Activated CD8-positive, alpha-beta memory T cell treated with anti-CD3 and anti-CD28 coated beads for 4 hours (primary cell): ENCODE measurements at places on chromosomes 1 and 21.

- DNase-seq, result no peak
Observed at GRCh38 chr21:37208056-37208721, 58.9 kb downstream of the VPS26C start.

DNA sequence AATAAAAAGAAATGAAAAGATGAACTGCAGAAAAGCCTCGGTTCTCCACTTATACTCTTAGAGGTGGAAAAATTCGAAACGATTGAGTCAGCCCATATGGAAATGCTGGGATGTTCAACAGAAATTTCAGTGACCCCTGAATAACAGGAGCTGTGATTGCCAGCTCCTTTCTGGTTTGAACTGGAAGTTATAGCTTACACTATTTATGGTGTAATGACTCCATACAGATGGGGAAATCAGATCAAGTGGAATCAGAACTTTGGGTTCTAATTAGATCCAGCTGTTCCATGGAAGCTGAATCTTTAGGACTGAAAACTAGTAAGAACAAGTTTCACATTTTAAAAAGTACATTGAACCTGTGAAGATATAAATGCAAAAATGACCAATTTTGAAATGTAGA, 569.3 kb upstream of the ZRANB2 start:
- no peak for DNase-seq

DNA sequence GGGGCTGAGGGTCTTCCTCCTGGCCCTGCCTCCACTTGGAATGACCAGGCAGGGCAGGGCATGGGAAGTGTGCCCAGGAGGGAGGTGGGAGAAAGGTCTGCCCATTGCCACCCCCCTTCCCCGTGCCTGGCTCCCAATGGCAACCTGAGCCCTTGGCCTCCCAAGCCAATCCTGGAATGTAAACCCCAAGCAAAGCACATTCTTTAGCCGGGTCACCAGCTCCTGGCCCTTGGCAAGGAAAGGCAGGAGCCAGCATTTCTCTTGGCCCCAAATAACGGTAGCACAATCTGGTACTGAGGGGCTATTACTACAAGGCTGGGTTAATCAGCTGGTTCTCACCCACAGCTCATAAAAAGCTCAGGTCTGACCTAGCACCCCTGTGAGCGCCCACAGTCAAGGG, 6.9 kb upstream of the NUAK2 start:
- no peak for DNase-seq

- no peak for DNase-seq
Observed at GRCh38 chr1:214272964-214273533, 7.9 kb upstream of the SMYD2 start.

DNA sequence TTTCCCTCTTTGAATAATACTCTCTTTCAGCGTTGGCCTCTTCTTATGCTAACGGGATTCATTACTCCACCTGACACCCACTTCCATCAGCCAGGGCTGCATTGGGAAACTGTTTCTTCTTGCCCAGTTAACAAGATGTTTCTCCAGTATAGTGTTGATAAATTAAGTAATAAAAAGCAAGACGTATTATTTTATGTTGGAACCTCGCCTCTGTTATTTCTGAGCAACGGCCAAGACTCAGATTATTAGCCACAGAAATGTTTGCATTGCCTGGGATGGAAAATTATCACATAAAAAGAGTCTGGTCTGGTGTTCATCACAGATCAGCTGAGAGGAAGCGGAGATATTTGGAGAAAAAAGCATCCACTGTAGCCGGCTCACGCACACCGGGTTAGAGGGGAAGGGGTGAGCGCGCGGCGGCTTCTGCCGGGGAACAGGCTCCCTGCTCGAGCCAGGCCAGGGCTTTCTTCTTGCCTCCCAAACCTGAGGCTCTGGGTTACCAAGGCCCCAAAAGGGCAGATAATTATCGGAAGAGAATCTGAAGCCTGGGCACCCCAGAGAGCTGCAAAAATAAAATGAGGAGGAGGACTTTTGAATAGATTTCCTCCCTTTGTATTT, 189.5 kb downstream of the PRDM16 start:
- no peak for DNase-seq

DNA sequence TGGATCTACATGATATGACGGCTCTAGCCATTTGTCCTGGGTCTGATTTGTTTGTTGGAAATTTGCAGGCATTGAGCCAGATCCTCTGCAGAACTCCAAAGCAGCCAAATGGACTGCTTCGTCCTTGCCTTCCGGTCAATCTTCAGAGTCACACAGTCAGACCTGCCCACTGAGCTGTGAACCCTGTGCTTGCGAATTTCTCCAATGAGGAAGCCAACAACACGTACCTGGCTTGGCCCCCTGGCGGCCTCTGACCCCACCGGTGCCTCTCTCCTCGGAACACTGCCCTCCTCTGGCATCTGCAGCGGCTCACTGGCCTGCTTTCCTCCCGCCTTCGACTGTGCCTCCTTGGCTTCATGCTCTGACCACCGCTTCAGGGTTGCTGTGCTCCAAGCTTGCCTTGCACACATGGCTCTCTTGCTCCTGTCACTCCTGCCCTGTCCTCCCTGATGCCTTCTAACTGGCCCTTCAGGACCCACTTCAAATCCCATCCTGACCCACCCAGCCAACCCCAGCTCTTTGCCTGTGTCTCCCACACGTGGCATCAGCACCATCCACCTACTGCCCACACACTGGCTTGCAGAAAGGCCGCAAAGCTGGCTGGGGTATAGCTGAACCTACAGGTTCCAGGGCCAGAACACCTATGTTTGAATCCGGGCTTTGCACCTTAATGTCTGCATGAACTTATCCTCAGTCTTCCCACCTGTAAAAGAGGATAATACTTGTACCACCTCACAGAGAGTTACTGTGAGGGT, 128.2 kb downstream of the KCNN3 start:
- no peak for DNase-seq

GRCh38 chr1:244450597-244451538, 841 bp downstream of the ADSS2 start:
- peak; percentile 31 for DNase-seq

- no peak for DNase-seq
Observed at GRCh38 chr1:26094677-26095383, 16.8 kb upstream of the PDIK1L start.

DNA sequence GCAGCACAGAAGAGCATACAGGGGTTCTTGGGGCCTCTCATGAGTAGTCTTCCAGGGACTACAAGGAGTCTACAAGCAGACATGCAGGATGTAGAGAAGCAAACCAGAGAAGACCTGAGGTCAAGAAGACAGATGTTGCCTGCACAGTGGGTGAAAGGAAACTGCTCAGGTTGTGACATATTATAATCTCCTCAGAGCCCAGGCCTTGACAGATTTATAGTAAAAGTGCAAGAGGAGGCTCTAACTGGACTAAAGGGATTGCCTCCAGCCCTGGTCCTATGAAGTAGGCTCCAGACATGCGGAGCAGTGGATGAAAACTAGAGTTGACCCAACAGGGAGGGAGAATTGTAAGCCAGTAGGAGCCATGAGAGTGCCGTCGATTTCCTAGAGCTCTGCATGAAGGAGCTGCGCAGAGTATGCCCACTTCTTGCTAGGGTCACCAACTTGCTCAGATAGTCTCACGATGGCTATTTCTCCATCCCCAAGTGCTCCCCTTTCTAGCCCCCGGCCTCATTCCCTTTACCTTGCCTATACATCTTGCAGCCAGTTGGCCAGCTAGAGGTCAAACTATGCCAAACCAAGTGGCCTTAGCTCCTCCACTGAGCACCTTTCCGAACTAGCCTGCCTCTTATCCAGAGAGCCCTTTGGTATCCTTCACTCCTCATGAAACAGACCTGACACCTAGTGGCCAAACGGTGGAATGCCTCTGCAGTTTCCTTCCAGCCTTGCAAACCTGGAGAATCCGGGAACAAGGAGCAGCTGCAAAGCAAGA, 36.2 kb upstream of the IPO9 start:
- peak; percentile 12 for DNase-seq

- DNase-seq, result no peak
Observed at GRCh38 chr1:29179641-29180184, 2.0 kb downstream of the SRSF4 start.

DNA sequence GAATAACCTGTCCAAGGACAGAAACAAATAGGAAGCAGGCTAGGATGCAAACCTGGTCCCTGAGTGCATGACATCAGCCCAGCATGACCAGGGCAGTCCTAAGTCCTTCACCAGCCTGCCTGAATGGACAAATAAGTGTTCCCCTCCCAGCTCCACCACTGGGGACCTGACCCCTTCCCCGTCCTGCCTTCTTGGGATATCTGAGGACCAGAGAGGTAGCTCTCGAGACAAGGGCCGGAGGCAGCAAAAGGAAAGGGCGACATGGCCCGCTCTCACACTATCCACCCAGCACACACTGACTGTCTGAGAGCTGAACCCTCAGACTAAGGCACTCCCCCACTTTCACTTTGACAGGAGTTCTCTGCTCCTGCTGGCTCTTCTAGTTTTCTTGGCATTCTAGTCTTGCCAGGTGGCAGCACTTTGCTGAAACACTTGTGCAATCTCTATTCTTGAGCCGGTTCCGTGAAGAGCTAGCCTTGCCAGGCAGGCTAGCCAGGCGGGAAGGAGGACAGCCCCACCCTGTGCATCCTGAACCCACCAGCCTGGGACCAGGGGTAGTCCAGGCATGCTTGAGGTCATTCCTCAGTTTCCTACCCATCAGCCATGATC, 251.1 kb upstream of the RAB4A start:
- no peak for DNase-seq

DNA sequence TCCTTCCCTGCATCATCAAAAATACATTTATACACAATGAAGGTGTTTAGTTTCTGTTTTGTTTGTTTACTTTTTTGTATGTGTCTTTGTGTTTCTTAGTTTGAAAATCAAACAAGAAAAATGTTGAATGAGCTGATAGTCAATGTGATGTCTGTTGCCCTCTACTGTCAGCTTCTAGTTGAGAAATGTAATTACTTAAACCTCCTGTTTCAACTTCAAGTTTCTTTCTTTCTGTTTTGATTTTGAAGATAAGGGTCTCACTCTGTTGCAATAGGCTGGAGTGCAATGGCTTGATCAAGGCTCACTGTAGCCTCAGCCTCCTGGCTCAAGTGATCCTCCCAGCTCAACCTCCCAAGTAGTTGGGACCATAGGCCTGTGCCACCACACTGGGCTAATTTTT, 37.5 kb downstream of the SPTA1 start:
- no peak for DNase-seq

GRCh38 chr1:241482761-241483250, 36.7 kb downstream of the FH start:
- no peak for DNase-seq

GRCh38 chr1:20702416-20702815, 15.4 kb downstream of the KIF17 start:
- no peak for DNase-seq

DNA sequence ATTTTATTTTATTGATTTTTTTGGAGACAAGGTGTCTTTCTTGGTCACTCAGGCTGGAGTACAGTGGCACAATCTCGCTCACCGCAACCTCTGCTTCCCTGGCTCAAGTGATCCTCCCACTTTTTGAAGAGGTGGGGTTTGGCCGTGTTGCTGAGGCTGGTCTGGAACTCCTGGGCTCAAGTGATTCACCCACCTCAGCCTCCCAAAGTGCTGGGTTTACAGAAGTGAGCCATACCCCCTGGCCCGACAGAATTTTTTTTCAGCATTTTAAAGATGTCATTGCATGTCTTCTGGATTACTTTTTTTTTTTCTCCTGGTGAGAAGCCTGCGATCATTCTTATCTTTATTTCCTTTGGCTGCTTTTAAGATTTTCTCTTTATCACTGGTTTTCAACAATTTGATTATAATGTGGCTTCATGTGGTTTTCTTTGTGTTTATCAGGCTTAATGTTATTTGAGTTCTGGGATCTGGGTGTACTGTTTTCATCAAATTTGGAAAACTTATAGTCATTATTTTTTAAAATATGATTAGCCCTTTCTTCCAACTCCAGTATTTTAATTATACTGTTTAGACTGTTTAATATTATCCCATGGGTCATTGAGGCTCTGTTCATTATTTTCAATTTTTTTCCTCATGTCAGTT, 23.1 kb upstream of the PTBP2 start:
- DNase-seq, result no peak

- DNase-seq, result no peak
Observed at GRCh38 chr1:65025794-65026193, 59.4 kb upstream of the JAK1 start.

GRCh38 chr1:31753707-31754349, 10.3 kb downstream of the ADGRB2 start:
- no peak for DNase-seq

- no peak for DNase-seq
Observed at GRCh38 chr1:186865253-186865652, 36.5 kb downstream of the PLA2G4A start.

DNA sequence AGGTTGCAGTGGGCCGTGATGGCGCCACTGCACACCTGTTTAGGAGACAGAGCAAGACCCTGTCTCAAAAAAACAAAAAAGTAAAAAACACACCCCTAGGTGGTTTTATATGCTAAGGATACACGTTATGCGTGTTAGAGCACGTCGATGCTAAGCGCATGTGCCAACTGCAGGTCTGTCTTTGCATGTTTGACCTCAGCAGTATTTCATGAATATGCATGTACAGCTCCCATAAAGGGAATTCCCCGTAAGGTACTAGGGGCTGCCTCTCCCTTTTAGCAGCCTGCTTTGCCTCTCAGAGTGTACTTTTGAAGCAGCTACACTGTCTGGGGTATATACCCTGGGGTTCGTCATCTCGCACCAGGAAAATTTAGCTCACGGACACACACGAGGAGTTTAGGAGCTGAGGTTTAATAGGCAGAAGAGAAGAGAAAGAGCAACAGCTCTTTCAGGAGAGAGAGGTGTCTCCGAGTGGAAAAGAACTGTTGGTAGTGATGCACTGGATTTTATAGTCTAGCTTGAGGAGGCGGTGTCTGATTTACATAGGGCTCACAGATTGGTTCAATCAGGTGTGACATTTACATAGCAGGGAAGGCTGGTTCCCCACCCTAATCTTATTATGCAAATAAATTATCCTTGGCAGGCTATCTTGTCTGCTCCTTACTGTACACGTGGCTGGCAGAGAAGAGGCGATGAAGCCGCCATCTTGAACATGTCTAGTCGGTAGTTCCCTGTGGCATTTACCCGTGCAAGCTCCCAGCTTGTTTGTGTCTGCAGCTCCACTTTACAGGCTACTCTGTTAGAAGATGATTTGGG, 4.2 kb upstream of the OTUD3 start:
- DNase-seq, result no peak

- no peak for DNase-seq
Observed at GRCh38 chr1:195897076-195897475, 711.2 kb downstream of the KCNT2 start.

GRCh38 chr1:214107322-214108096, 119.7 kb downstream of the PROX1 start:
- DNase-seq, result no peak

- DNase-seq, result no peak
Observed at GRCh38 chr21:36909423-36909822, 57.0 kb downstream of the HLCS start.

GRCh38 chr1:212593821-212594251, 14.7 kb upstream of the ATF3 start:
- DNase-seq, result no peak

- DNase-seq, result no peak
Observed at GRCh38 chr1:96544831-96545221, 176.8 kb upstream of the PTBP2 start.

DNA sequence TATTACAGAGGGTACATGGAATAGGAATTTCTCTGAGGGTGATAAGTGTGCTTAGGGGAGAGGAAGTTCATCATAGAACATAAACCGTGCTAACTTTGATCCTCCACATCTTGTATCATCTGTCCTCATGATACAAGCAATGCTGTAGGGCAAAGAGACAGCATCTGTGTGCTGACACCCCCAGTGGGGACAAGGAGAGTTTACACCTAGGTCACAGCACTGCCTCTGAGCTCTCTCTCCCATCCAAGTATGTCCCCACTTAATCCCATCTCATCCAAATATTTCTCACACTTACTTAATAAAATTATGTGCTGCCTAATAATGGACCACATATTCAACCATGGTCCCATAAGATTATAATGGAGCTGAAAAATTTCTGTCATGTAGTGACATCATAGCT, 4.3 kb upstream of the TEDDM1 start:
- DNase-seq, result no peak
